ENCODE measurements at places on chromosomes 4 and X.

- no peak for DNase-seq
Measured at GRCh38 chrX:152165033-152165743, 26.8 kb upstream of the MAGEA10 start.

DNA sequence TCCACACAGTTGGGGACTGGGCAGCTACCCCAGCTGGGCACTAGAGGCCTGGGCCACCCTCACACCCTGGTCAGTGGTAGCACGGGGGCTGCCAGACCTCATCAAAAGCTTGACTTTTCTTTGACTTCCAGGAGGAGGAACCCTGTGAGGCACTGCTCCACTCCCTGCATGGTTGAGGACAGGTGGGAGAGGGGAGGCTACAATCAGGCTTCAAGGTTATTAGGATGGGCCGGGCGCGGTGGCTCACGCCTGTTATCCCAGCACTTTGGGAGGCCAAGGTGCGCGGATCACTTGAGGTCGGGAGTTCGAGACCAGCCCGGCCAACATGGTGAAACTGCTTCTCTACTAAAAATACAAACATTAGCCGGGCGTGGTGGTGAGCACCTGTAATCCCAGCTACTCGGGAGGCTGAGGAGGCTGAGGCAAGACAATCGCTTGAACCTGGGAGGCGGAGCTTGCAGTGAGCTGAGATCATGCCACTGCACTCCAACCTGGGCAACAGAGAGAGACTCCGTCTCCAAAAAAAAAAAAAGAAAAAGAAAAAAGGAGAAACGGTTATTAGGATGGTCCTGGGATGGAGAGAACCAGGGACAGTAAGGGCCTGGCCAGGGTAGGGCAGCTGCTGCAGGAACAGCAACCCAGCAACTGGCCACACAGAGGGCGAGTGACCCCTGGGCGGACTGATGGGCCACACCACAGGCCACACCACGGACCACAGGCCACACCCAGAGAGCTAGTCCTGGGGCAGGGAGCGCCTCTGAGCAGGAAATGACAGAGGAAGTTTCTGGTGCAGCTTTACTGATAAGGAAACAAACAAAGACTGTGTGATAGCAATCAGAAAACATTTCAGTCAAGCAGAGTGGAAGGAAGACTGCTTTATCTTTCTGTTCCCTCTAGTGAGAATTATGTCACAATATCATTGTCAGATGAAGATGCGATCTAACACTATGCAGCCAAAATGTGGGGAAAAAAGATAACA lies 20.5 kb upstream of the OPN1LW start:
- DNase-seq: no peak

- no peak for DNase-seq
Measured at GRCh38 chr4:137559801-137560200, 27.5 kb upstream of the PCDH18 start.

DNA sequence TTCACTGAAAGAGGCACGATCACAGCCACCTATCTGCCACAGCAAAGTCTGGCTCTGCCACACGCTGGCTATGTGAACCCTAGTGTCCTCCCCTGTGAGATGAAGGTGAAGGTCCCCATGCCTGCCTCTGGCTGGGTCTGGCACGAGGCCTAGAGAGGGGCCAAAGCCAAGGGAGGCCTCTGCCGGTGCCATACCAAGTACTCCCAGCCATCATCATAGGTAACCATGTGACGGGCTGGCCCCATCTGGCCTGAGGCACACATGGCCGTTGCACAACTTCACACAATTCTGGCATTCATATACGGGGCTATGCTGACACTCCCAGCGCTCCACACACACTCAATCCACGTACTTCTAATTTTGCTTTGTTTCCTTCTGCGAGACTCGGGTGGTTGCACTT lies 15.3 kb downstream of the NOP14 start:
- no peak for DNase-seq

DNA sequence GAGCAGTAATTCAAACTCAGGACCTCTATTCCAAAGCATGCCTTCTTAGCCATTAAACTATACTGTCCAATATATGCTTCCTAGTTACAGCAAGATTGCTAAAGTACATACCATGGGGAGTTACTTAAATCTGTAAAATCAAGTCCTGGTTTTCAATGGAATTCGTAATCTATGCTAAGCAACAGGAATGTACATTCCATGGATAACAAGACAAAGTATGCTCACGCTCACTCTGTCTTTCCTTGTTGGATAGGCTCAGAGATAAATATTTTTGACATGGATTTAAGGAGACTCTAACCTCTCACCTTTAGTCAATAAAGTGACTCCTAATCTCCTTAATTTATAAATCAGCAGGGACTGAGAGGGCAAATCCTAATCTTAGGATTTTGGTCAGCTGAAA lies 47.3 kb upstream of the STK26 start:
- no peak for DNase-seq

DNA sequence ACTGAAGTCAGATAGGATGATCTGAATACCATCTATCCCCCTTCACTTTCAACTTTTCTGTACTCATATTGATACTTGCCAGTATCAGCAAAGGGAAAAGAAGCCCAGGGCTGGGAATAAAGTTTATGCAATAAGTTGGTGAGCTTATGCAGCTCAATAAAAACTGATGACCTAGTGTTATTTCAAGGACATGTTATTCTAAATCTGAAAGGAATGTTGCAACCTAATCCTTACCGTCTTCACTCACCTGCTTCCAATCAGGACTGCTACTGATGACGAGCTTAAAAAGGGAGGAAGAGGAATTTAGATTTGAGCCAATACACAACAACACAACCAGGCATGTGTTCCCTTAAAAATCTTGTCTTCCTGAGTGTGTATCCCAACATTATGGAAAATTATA lies 419.9 kb downstream of the SPRY1 start:
- no peak for DNase-seq

GRCh38 chr4:174255786-174256185 lies 27.7 kb downstream of the FBXO8 start:
- DNase-seq: no peak

- DNase-seq: no peak
Measured at GRCh38 chr4:153602758-153603157, 81.3 kb upstream of the TLR2 start.

GRCh38 chr4:7130621-7131211 lies 61.6 kb upstream of the SORCS2 start:
- DNase-seq: no peak

- DNase-seq: no peak
Measured at GRCh38 chr4:142535009-142535408, 311.1 kb downstream of the INPP4B start.

DNA sequence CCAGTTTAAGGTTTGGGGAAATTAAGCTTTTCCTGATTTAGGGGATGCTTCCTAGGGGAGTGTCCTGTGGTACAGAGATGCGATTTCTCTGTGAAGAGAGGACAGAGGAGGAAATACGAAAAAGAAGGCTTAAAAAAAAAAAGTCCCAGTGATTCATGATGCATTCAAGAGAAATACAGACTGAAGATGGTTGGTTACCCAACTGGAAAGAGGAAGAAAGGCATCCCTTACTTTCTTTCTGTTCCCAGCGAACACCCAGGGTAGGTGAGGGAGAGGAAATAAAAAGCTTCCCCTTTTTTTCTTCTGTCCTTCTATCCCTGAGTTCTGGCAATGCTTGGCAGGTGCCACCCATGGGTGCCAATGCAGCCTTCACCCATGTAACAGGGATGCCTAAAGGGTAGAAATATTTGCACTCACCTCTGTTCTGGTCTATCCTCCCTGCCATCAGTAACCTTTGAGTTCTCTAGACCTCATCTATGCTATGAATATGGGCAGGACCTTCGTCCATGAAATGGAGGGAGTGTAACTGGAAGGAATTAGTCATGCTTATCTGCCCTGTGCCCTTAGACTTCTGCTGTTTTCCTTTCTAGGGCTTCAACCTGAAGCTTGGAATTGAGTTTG lies 230.1 kb upstream of the GALNTL6 start:
- no peak for DNase-seq

DNA sequence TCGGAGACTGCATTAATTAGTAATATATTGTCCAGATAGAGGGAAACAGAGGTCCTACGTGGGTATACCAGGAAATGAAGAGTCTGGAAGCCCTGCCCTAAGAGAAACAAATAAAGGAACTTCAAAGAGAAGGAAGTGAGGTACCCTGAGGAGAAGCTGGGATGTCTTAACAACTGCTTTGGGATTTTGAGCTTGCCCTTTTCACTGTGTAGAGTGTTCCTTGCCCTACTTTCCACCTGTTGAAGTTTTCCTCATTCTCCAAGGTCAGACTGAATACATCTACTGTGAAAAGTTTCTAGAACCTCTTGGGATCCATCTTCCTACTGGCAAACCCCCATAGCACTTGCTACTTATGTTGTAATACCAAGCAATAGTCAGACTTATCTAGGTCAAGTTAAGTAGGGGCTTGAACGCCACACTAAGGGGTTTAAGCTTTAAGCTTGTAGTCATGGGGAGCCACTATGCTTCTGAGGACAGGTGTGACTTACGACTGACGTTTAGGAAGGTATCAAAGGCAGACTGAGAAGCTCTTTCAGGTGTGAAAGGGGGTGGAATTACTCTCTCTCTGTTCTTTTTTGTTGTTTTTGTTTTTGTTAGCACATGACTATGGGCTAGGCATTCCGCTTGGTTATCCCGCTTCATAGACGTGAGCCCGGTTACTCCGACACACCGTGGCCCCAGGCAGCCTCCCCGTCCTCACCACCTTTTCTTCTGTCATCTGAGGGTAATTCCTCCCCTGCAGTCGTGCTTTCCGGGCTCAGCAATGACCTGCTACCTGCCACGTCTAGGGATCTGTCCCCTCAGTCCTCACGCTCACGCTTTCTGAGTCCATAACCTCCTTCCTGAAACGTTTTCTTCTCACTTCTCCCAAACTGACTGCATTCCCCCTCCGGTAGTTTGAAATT lies 959 bp upstream of the REST start:
- no peak for DNase-seq

GRCh38 chr4:118254368-118254767 lies 98.4 kb downstream of the PRSS12 start:
- no peak for DNase-seq

DNA sequence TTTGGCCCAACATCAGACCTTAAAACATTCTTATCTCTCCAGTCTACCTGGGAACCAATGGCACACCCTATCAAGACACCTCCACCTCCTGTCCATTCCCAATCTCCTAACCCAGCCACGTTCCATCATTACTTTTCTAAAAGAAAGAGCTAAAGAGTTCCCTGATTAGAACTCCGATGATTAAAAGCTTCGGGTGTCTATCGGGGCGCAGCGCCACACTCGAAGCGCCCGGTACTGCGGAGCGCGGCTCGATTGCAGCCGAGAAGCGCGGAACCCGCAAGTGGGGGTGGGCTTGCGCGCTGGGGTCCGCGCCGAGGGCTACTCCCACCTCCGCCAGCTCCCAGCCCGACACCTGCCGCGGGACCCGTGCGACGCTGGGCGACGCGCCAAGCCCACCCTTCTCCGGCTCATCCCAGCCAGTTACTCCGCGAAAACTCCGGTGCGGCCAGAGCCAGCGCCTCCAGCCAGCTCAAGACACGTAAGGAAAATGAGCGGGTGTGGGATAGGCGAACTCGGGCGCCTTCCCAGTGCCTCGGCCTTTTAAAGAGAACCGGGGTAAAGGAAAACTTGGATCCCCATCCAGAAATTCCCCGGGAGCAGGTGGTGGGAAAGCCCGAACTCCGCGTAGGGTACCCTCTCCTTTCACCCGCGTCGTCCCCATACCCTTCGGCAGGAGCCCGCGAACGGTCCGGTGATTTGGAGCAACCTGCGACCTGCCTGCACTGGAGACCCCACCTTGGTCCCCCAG lies 593 bp downstream of the NPY1R start:
- DNase-seq: peak; percentile 46

- DNase-seq: no peak
Measured at GRCh38 chr4:113355550-113356371, 306.3 kb downstream of the ANK2 start.

- DNase-seq: no peak
Measured at GRCh38 chrX:9340598-9341290, 124.1 kb upstream of the TBL1X start.

- DNase-seq: no peak
Measured at GRCh38 chrX:45261005-45261404, 60.3 kb upstream of the DIPK2B start.

DNA sequence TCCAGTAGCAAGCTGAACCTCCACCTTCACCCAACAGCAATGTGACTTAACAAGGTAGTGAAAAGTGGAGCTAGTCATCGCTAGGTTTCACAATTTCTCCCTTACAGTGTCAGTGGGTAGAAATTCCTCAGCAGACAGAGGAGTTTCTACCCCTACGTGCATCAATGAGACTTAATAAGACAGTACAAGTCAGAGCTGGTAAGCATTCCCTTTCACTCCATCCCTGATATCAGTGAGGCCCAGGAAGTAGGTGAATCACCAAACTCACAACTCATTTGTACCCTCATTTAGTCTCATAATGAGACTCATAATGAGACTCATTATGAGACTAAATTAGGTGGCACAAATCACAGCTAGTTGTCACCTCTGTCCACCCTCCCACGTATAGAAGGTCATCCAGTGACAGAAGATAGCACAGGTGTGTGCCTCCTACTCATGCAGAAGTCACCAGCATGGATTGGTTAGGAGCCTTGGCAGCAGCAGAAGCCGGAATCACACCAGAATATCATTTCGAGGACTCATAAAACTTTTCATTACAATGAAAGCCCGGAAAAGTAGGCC lies 50.8 kb upstream of the NUDT10 start:
- no peak for DNase-seq

DNA sequence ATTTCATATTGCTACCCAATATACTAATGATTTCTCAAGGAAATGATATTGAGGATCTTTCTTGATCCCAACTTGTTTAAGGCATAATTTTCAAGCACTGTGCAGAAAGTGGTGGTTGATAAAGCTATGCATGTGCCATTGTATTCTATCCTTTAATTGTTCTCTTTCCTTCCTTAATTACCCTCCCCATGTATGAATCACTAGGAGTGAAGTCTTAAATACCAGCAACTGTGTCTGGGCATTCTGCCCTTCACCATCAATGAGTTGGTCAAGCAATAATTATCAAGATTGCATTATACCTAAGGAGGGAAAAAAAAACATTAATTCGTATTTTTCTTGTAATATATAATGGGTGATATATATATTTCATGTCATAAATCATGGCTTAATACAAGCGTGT lies 111.8 kb upstream of the FRMPD4 start:
- DNase-seq: no peak
